Heart right ventricle (tissue), 16 donors: ENCODE measurements at places on chromosomes 3 and 15.

DNA sequence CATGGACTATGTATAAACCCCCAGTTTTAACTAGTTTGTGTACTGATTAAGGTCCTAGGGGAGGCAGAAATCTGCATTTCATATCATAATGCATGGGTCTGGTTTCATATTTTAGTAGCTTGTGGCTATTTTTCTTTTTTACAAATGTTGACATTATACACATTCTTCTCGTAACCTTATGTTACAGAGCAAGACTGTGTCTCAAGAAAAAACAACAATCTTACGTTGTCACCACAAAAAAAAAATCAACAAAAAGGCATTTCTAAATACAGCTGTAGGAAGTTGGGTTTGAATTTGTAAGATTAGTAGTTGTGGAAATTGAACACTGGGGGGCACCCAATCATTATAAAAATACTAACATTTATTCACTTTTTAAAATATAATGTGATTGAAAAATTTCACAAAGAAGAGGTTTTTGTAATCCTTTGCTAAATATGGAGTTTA, 17.9 kb downstream of the SERP1 start:
- no peak overlapping the region for H3K4me3 ChIP-seq
- H3K27ac ChIP-seq, result no peak overlapping the region
- H3K36me3 ChIP-seq, result no peaks in the 10 kb centered on the region
- no peak for DNase-seq
- no peaks in the 10 kb centered on the region for H3K27me3 ChIP-seq
- H3K4me1 ChIP-seq, result no peaks in the 10 kb centered on the region

DNA sequence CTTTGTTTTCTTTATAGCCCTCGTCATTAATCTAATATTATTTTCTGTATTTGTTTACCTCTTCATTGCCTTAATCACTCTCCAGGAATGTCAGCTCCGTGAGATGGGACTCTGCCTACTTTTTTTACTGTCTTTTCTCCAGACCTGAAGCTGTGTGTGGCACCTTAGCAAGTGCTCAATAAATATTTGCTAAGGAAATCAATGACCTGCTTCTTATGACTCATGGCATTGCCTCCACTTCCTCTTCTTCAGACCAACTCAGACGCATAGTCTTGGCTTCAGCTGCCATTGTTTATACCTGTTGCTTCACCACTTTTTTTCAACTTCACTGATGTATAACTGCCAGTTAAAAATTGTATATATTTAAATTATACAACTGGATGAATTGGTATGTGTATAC, 218.5 kb upstream of the CMC1 start:
- H3K36me3 ChIP-seq, result no peaks in the 10 kb centered on the region
- H3K27me3 ChIP-seq, result no peaks in the 10 kb centered on the region
- no peak for DNase-seq
- H3K4me1 ChIP-seq, result no peaks in the 10 kb centered on the region
- no peak overlapping the region for H3K27ac ChIP-seq

DNA sequence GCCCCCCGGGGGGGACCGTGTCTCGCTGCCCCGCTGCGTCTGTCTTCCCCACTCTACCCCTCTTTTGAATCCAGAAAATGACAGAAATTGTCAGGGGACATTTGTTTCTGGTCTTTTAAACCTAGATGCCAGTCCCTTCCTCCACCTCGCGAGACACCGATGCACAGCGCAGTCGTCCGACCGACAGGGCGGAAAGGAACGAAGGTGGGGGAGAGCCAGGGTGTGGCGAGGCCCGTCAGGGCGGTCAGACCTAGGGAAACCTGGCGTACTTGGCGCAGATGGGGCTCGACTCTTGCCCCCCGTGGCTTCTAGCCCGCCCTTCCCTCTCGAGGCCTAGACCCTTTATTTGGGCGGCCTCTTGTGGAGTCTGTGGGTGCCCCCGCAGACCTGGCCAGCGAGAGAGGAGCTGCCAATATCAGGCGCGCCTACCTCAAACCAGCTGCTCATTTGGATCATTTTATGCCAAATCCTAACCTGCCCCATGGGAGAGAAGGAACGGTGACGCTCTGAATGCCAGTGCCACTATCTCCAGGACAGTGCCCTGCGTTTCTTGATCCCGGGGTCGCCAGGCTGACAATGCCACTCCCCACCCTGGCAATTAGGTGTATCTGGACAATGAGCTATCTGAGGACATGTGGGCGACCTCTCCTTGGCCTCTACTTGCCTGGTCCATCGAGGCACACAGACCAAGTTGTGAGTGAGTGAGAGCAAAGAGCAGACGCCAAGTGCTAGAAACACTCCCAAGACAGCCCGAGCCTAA, 500 bp upstream of the RAB6B start:
- peak overlapping the region; percentile 39 for H3K27ac ChIP-seq
- peaks cover 18% of the 10 kb centered on the region for H3K27me3 ChIP-seq
- H3K4me3 ChIP-seq, result peak overlapping the region; percentile 65
- DNase-seq, result no peak

DNA sequence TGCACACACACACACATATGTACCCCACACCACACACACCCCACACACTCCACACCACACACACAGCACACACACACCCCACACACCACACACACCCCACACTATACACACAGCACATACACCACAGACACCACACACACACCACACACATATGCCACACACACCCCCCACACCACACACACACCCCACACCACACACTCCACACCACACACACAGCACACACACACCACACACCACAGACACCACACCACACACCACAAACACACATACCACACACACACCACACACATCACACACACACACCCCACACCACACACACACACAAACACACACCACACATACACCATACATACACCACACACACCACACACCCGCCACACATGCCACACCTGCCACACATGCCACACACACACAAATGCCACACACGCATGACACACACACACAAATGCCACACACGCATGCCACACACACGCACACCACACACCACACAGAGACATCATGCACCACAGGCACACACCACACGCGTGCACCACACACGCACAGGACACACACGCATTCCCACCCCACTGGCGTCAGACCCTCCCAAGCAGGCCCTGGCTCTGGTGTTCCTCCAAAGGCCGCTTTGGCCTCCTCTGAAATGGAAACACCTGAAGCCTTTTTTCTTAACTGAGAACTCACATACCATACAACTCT, 15.7 kb downstream of the CHST13 start:
- H3K4me1 ChIP-seq, result no peaks in the 10 kb centered on the region
- no peaks in the 10 kb centered on the region for H3K27me3 ChIP-seq
- H3K4me3 ChIP-seq, result no peak overlapping the region

DNA sequence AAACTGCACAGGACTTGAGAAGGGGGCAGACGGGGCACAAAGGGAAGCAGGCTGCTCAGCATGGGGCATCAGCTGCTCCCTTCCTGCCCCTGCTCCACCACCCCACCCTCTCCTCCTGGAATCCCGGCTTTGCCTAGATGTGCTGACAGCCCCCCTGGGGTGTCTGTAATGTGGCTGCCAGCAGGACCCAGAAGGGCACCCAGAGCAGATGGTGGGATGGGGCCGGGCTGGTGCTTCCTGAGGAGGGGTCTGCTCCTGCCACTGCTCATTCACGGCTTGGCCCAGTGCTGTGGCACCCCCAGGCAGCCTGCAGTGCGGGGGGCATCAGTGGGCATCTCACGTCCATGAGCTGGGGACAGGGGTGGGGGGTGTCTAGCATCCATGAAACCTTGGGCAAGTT, 10.2 kb downstream of the H1-8 start:
- H3K4me1 ChIP-seq, result peaks cover 57% of the 10 kb centered on the region
- H3K27ac ChIP-seq, result no peak overlapping the region
- H3K36me3 ChIP-seq, result peaks cover 30% of the 10 kb centered on the region
- DNase-seq, result no peak
- no peaks in the 10 kb centered on the region for H3K27me3 ChIP-seq

DNA sequence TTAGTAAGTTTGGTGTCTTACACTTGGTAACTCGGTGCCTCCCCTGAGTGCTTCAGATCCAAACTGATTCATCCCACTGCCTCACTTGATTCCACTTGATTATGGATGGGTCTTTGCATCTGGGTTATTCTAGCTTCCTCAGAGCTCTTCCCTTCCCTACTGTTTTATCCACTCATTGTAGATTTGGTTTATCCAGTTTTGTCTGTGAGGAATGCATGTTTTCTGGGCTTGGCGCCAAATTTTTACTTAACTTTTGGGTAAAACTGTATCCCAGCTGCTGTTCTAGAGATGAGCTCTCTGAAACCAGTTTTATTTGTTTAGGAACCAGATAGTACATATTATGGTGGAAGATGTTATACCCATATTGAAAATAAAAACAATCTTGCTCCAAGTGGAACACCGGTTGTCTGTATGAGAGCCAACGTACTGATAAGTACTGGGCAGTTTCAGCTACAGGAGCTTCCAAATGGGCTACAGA, 20.9 kb downstream of the RAD54L2 start:
- H3K27me3 ChIP-seq, result no peaks in the 10 kb centered on the region
- H3K4me3 ChIP-seq, result no peak overlapping the region
- H3K4me1 ChIP-seq, result peaks cover 13% of the 10 kb centered on the region

DNA sequence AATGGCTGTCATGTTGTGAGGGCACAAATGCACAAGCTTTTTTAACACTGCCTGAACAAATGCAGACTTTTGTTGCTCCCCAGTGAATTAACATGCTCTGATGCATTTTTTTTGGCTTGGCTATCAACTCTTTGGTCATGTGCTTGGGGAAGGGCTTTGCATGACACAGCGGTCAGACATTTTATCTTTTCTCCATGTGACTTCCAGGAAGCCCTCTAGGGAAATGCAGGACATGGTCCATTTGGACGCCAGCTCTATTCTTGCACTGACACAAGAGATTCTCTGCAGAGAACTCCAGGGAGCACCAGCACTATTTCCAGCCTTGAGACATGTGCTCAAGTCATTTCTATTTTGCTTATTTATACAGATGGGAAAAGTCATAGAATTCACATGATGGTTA, 46.2 kb downstream of the NEK11 start:
- H3K27ac ChIP-seq, result peak overlapping the region; percentile 51
- H3K27me3 ChIP-seq, result no peaks in the 10 kb centered on the region
- no peaks in the 10 kb centered on the region for H3K36me3 ChIP-seq
- peaks cover 36% of the 10 kb centered on the region for H3K4me1 ChIP-seq

DNA sequence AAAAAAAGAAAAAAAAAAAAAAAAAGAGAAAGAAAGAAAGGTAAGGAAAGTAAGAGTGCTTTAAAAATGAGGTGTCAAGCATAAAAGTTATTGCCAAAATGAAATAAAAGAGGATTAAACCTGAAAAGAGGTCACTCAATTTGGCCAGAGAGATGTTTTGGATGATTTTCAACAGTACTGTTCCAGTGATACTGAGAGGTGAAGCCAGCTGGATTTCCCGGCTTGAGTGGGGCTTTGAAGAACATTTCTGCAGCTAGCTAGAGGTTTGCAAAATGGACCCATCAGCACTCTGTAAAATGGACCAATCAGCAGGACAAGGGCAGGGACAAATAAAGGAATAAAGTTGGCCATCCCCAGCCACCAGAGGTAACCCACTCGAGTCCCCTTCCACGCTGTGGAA, 128.5 kb downstream of the LSAMP start:
- H3K27me3 ChIP-seq, result no peaks in the 10 kb centered on the region
- DNase-seq, result no peak
- no peaks in the 10 kb centered on the region for H3K36me3 ChIP-seq
- no peaks in the 10 kb centered on the region for H3K4me1 ChIP-seq
- no peak overlapping the region for H3K27ac ChIP-seq

- no peak for DNase-seq
- H3K27me3 ChIP-seq, result no peaks in the 10 kb centered on the region
- H3K27ac ChIP-seq, result no peak overlapping the region
- H3K36me3 ChIP-seq, result no peaks in the 10 kb centered on the region
- peaks cover 2% of the 10 kb centered on the region for H3K4me1 ChIP-seq
Observed at GRCh38 chr3:51622413-51622812, 48.6 kb upstream of the TEX264 start.

DNA sequence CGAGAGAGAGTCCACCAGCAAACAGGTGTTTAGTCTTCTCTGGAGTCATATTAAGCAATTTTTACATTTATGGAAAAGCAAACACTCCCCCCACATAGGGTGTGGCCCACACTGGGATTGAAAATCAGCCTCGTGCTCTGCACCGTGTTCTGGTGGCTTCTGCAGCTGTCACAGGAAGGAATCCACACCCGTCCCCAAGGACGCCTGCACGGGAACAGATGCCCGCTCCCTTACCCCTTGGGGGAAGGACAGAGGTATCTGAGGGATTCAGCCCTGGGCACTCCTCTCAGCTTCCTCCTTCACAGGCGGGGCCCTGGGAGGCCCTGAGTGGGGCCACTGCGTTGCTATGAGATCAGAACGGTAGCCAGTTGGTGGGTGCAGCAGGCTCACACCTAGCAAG, 27.8 kb downstream of the LIPC start:
- peaks cover 15% of the 10 kb centered on the region for H3K4me1 ChIP-seq
- peak overlapping the region; percentile 75 for H3K27ac ChIP-seq
- no peaks in the 10 kb centered on the region for H3K27me3 ChIP-seq
- peak; percentile 63 for DNase-seq
- H3K36me3 ChIP-seq, result no peaks in the 10 kb centered on the region

- H3K4me3 ChIP-seq, result no peak overlapping the region
- peak; percentile 25 for DNase-seq
- peaks cover 15% of the 10 kb centered on the region for H3K4me1 ChIP-seq
- H3K36me3 ChIP-seq, result no peaks in the 10 kb centered on the region
Observed at GRCh38 chr3:149466192-149466591, 8.3 kb upstream of the TM4SF4 start.

- no peak for DNase-seq
- no peaks in the 10 kb centered on the region for H3K4me1 ChIP-seq
- H3K27me3 ChIP-seq, result no peaks in the 10 kb centered on the region
- H3K27ac ChIP-seq, result no peak overlapping the region
- no peaks in the 10 kb centered on the region for H3K36me3 ChIP-seq
Observed at GRCh38 chr3:94226078-94226477, 163.2 kb downstream of the NSUN3 start.

DNA sequence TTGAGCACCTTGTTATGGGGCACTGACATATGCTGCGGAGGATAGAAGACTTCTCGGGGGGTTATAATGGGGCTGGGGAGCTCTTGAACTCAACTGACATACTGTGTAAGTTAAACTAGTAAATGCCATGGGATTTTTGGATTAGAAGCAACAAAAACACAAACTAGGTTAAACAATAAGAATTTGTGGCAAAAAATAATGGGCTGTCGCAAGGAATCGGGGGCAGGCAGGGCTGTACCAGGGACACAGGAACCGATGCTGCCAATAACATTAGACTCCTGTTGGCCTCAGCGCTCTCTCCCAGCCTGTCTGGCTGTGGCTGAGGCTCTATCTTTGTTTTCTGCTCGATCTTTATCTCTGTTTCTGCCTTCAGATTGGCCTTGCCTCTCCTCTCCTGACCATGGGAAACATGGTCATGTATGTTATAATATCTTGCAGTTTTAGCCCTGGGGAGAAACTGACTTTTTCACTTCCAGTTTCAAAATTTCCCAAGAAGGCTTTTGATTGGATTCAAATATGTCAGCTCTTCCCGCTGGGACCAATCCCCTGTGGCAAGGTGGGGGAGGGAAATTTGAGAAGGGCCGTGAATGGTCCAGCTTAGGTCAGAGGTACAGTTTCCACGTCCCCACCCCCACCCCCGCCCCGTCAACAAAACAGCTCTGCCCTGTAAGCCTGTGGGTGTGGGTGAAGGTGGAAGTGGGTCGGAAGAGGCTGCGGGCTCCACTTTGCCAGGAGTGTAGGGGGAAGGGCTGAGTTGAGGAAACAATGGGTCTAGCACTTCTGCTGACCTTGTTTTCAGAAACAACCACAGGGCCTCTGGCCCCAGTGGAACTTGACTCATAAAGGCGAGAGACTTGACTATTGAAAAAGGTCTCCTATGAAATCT, 161.1 kb upstream of the TBL1XR1 start:
- H3K27me3 ChIP-seq, result no peaks in the 10 kb centered on the region
- peaks cover 55% of the 10 kb centered on the region for H3K4me1 ChIP-seq
- peak; percentile 64 for DNase-seq
